ENCODE measurements at places on chromosomes 3 and 15.

GRCh38 chr15:74430510-74430951 is 3.2 kb downstream of the SEMA7A start:
- DNase-seq, result no peak

DNA sequence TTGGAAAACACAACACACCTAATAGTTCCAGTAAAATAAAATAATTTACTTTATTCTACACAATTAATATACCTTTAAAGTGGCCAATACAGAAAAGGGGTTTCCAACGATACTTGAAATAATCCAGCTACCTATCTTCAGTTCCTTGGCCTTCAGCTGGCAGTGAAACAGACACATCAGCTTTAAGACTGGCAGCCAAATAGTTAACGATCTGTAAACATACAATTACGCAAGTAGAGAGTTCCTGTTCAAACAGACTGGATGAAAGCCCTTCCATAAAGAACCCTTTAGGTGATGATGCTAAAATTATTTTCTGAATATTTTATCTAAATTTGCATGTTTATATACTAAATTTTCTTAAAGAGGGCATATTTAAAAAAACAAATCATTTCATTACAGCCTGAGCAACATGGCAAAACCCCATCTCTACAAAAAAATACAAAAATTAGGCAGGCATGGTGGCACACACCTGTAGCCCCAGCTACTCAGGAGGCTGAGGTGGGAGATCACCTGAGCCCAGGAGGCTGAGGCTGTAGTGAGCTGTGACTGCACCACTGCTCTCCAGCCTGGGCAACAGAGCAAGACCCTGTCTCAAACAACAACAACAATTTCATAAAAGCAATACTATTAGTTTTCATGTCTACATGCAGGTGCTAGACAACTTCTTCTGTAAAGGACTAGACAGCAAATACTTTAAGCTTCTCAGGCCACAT is 12.9 kb downstream of the DYNC1LI1 start:
- no peak for DNase-seq

- DNase-seq, result no peak
Observed at GRCh38 chr15:74170071-74170844, 3.3 kb upstream of the ISLR start.

- DNase-seq, result no peak
Observed at GRCh38 chr15:101323793-101324523, 28.9 kb upstream of the SNRPA1 start.

DNA sequence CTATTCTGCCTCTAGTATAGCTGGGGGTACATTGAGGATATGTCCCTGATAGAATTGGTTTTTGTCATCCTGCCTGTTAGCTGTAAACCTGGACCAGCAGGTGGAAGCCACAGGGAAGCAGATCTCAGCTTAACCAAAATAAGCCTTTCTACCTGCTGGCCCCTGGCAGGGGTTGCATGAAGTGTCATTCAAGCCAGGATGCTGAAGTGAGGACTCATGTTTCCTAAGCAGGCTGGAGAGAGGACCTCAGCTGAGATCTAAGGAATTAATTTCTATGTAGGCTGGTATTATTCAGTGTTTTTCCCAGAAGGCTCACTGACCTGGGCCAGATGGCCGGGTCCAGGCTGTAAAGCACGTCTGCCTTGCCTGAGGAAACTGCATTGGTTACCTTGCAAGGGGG is 128.9 kb downstream of the MEGF11 start:
- no peak for DNase-seq

- no peak for DNase-seq
Observed at GRCh38 chr3:157132936-157133335, 27.0 kb downstream of the CCNL1 start.

DNA sequence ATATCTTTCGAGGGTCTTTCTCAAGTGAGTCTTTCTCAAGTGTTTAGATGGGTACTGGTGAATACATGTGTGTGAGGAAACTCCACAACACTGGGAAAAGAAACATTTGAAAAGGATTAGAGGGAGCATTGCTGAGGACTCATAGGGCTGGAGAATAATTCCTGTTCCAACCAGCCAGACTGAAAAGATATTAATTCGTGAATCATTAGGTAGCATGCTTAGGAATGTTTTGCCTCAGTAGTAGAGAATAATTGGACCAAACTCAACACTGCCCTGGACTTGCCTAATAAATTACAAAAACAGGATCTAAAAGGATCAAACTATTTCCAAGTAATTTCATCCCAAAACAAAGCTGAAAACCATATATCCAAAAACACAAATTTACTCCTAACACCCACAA is 17.3 kb downstream of the PP2D1 start:
- no peak for DNase-seq

GRCh38 chr3:22982981-22983587 is 220.0 kb upstream of the UBE2E2 start:
- no peak for DNase-seq

- no peak for DNase-seq
Observed at GRCh38 chr3:124363476-124363875, 366.8 kb upstream of the UMPS start.

DNA sequence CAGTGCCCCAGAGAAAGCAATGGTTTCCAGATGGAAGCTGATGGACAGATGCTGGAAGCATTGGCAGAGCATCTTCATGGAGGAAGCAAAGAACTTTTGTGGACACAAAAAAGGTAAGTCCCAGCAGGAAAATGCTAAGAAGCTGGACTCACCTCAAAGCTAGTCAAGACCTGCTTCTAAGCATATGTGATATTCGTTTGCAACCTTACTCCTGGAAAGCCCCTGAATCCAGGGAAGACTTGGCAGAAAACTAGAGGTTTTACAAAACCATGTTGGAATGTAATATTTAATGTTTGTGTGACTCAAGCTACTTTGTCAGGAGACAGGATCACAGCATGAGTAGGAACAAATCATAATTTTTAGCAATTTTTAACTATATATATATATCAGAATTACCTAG is 288.2 kb downstream of the BCHE start:
- DNase-seq, result no peak

DNA sequence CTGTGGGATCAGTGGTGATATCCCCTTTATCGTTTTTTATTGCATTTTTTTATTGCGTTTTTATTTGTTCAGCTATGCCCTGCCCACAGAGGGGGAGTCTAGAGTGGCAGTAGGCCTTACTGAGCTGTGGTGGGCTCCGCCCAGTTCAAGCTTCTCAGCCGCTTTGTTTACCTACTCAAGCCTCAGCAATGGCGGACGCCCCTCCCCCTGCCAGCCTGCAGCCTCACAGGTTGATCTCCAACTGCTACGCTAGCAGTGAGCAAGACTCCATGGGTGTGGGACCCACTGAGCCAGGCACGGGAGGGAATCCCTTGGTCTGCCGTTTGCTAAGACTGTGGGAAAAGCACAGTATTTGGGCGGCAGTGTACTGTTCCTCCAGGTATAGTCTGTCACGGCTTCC is 500.6 kb upstream of the MCTP2 start:
- no peak for DNase-seq

DNA sequence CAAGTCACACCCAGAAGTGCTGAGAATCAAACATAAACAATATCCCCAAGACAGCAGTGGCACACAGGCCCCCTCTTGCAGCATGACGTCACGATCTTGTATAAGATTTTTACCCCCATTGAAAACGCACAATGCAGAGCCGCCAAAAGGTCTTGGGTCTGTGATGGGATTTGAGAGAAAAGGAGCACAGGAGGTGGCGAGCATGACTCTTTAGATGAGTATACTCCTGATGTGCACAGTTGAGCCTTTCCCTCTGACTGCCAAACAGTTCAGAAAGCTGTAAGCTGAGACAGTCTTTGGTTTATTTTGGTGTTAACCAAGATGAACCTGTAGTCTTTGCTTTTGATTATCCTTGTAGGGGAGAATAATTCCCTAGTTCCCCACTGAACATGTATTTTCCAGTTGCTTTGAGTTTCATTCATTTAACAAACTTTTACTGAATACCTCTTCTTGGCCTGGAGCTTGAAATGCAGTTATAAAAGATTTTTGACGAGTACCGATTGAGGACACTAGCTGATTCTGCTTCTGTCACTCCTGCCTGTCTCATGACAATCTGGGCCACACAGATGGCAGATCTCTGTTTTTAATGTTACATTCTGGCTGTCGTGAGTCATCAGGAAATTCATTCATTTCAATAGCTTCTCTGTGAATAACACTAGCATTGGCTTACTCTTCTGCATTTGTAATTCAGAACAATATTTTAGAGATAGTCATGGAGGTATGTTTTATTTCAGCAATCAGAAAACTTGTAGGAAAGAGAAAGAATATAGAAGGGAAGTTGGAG is 28.9 kb downstream of the CFAP91 start:
- DNase-seq, result no peak

GRCh38 chr15:46442901-46443590 is 808.2 kb downstream of the SQOR start:
- DNase-seq, result no peak

All from AG09319 (cell line).